ENCODE measurements at places on chromosomes 1 and 21.

DNA sequence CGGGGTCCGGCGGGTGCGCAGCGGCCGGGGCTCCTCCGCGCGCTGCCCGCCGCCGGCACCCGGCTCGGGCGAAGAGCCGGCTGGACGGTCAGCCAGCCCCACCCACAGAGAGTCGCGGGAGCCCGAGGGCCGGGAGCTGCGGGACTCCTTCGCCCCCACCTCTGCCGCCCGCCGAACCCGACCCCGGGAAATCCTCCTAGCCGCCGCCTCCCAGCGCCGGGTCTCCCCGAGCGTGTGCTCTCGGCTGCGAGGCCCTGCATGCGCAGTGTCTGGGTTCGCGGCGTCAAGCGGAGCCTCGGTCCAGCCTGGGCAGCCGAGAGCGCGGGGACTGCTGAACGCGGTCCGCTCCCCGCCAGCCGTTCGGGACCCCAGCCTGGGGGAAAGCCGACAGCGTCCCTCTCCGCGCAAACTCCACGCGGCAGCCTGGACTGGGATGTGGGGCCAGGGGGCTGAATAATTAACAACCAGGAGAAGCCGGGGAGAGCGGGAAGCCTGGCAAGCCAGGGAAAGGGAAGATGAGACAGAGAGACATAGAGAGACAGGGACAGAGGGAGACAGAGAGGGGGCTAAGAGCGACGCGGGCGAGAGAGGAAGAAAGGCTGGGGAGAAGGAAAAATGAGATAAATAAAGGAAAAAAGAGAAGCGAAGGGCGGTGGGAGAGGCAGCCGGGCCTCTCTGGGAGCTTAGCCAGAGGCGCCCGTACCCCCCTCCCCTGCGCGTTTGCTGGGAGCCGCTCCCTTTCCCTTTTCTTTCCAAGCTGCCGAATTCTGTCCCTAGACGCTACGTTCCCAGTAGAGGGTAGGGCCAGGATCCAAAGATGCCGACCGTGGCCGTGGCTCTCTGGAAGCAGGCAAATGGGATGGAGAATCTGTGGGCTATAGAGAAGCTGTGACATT, 64.2 kb downstream of the MEF2D start:
- no peak for DNase-seq

- DNase-seq, result no peak
Observed at GRCh38 chr1:25091658-25092057, 140.6 kb downstream of the SYF2 start.

DNA sequence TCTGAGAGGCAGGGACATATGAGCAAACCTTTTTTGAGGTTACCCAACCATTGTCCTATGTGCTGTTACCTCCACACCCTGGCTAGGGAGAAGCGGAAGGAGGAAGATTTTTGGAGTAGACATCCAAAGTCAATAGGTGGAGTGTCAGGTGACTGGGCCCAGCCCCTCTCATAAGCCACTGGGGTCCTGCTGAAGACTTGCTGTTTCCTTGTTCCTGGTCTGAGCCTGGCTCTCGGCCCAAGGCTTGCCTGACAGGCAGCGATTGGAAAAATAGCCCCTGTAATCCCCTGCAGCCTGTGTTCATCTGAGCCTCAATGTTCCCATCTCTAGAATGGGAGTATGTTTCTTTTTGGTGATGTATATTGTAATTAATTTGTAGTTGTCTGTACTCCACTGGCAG, 6.9 kb upstream of the PIGR start:
- DNase-seq, result no peak

GRCh38 chr1:33716976-33717688, 146.7 kb upstream of the HMGB4 start:
- DNase-seq, result no peak

- no peak for DNase-seq
Observed at GRCh38 chr1:67838180-67838910, 5.1 kb upstream of the GNG12 start.

DNA sequence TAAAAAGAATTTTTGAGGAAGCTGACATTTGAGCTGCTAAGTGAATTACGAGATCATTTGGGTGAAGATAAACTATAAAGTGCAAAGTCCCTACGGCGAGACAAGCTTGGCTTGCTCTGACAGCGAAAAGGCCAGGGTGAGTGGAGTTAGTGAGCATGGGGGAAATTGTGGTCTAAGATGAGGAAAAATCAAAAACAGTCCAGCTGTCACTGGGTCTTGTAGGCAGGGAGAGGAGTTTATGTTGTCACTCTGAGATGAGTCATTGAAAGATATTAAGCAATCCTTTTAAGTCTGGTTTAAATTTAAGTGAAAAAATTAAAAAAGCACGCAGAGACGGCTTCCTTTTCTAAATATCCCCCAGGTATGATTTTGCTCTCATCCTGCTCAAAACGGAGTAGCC, 601.9 kb downstream of the MRPL39 start:
- DNase-seq, result no peak

DNA sequence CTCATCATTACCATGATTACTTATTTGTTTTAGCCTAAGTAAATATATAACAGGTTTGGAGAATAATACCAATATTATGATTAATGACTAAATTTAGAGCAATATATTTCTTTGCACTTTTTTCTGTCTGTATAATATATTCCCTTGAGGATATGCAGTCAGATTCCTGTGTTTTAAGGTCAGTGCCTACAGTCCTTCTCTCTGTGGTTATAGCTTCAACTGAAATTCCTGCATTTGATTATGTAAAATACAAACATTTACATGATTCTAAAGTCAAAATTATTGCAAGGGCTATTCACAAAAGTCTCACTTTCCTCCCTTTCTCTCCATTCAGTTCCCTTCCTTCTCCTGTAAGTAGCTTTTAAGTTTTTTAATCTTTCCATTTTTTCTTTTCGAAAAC, 142.9 kb upstream of the COL6A1 start:
- DNase-seq, result no peak

DNA sequence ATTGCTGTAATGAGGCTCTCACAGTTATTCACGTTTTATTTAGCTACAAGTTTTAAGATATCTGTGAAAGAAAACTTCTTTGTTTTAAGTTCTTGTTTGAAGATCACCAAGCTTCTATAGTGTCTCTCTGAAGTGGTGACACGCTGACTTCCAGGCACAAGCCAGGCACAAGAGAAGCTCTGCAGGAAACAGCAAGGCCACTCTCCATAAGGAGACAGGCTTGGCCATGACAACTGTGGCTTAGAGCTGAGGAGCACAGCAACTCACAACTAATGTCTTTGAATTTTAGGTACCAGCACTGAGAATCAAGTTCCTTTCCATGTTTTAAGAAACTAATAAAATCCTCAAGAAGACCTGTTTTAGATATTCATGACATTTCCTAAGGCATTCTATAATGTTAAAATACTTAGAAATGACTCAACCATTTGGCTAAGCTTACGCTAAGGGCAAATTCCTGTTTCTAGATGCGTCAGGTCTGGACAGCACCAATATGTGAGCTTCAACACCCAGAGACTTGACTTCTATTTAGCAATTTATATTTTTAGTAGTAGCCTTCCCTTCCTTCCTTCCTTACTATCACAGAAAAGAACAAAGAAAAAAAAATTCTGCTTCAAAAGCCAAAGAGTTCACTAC, 40.2 kb downstream of the APP start:
- DNase-seq, result no peak

DNA sequence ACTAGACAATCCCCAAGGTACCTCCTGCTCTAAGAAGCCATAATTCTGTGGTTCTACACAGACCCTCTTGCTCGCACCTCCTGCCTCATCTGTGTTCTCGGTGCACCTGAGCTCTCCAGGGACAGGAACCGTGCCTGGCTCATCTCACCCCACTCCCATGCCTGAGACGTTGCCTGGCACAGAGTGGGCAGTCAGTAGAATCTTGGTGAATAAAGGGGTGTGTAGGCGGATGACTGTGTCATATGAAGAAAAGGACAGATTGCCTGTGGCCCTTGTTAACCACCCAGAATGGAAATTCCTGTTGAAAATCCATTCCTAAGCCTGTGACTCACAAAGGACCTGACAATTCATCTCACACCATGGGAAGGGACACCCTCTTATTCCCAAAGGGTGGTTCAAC, 92.9 kb downstream of the KCNN3 start:
- no peak for DNase-seq

- no peak for DNase-seq
Observed at GRCh38 chr1:15723631-15724246, 12.3 kb upstream of the SLC25A34 start.

DNA sequence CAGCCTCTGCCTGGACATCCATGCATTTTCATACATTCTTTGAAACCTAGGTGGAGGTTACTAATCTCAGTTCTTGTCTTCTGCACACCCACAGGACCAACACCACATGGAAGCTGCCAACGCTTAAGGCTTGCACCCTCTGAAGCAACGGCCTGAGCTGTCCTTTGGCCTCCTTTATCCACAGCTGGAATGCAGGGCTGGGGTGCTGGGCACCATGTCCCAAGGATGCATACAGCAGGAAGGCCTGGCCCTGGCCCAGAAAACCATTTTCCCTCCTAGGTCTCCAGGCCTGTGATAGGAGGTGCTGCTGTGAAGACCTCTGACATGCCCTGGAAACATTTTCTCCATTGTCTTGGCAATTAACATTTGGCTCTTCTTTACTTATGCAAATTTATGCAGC, 1168.6 kb downstream of the KCNT2 start:
- no peak for DNase-seq

DNA sequence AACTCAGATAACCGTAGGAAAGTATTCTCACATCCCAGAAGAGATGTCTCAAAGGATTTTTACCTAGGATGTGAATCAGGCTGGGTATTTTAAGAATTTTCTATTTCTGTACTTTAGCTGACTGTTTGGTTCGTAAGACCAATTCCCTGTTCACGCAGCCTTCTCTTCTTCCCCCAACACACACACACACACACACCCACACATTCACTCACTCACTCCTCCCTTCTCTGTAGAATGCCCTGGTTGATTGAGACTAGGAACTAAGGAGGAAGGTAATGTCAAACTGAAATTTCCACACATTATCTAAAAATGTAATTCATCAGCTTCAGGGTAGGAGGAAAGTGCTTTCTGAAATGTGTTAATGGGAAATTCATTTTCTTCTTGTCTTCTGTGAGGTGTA, 43.5 kb downstream of the ELAVL4 start:
- DNase-seq, result no peak

DNA sequence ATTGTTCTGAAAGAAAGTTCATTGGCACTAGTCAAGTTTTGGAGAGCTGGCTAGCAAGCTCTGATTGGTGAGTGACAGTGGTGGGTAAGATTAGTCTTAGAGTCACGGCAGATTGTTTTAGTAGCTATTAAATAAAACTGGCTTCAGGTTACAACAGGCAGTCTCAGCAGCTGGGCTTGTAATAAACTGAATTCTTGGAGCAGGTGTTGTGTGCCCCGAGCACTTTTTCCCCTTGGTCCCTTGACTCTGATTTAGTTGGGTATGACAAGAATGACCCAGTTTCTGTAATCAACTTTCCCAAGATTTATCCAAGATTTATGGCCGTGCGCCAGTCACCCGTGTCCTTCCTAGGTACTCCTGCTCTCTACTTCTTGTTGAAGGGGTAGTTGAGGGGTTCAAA, 40.2 kb downstream of the TBCE start:
- DNase-seq, result no peak

GRCh38 chr1:194717941-194718340, 1531.5 kb upstream of the B3GALT2 start:
- no peak for DNase-seq

DNA sequence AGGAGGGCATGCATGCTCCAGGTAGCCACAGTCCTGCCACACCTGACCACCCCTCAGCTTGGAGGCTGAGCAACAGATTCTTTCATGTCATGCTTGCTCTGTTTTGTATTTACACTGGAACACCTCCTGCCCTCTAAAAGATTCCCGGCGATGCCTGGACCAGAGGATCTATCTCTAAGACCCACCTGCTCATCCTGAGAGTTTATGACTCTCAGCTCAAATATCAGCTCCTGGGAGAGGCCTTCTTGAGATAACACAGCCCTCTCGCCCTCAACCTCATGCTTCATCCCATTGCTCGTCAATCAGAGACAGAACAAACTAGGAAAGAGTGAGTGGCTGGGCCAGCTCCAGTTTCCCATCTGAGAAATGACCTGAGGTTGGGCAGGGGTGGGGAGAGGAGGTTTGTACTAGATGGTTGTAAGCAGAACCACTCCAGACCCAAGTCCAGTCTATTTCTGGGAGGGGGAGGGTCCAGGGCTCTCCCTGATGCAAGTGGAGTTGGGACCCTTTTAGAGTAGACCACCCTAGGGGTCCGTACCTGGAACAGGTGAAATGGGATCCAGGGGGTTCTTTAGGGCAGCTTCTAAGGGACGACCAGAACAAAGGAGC, 524.5 kb downstream of the MATN1 start:
- no peak for DNase-seq

DNA sequence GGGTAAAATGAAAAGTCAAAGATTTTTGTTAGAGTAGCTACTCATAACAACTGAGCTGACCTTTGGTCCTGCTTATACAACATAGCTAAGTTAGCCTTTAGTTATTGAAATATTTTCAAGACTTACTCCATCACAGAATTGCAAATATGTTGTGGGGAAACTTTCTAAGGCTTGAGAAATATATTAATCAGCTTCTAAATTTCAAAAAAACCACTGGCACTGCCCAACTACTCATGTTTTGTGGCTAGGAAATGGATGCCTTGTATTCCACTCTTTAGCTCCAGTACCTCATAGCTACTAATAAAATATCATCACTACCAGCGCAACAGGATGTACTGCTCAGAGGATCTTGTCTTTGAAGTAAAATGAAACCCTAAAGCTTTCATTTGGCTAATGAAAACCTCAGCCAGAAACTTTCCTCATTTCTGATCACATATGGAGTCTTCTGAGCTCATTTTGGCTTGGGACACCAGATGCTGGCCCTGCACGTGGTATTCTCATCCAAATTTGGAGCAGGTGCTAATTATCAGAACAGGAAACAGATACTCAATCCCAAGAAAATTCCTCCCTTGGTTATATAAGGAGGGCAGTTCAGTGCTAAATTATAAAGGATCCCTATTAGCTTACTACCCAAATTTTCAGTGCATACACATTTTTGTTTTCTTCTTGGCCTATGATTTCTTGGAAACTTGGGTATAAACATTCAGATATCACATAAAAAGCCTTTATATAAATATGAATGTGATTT, 690.7 kb downstream of the ADGRL2 start:
- no peak for DNase-seq

- DNase-seq, result no peak
Observed at GRCh38 chr1:37825506-37825905, 17.5 kb upstream of the YRDC start.

- no peak for DNase-seq
Observed at GRCh38 chr1:172393354-172393753, 27.1 kb upstream of the C1orf105 start.

GRCh38 chr1:7422081-7422480, 349.0 kb upstream of the VAMP3 start:
- DNase-seq, result no peak

- DNase-seq, result no peak
Observed at GRCh38 chr1:200673952-200674823, 4.5 kb upstream of the DDX59 start.

- DNase-seq, result no peak
Observed at GRCh38 chr21:14890141-14890540, 174.7 kb downstream of the NRIP1 start.

DNA sequence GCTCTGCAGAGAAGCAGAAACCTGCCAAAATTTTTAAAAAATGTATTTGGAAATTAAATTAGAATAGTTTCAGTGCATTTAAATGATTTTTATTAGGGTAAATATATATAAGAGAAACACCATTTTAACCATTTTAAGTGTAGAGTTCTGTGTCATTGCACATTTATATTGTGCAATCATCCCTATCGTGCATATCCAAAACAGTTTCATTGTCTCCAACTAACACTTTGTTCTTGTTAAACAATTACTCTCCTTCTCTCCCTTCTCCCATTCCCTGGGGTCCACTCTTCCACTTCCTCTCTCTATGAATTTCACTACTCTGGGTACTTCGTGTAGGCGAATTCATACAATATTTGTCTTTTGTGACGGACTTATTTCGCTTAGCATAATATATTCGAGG, 6.0 kb upstream of the OR2L8 start:
- no peak for DNase-seq

- DNase-seq, result no peak
Observed at GRCh38 chr1:8567146-8567545, 249.2 kb downstream of the SLC45A1 start.
